ENCODE measurements at places on chromosomes 11 and 22. TPM values are rescaled to one million over a fixed set of nuclear protein-coding genes. Genes with fewer than 3 reads are reported as not detected.
A peak's percentile ranks its signal among the peaks of the same experiment; 100 is the strongest.

- peak; percentile 96 for DNase-seq
Measured at GRCh38 chr22:20509344-20510047, 2.1 kb downstream of the MED15 start.

GRCh38 chr11:123483058-123483457, 53.0 kb downstream of the GRAMD1B start:
- peak; percentile 77 for DNase-seq

DNA sequence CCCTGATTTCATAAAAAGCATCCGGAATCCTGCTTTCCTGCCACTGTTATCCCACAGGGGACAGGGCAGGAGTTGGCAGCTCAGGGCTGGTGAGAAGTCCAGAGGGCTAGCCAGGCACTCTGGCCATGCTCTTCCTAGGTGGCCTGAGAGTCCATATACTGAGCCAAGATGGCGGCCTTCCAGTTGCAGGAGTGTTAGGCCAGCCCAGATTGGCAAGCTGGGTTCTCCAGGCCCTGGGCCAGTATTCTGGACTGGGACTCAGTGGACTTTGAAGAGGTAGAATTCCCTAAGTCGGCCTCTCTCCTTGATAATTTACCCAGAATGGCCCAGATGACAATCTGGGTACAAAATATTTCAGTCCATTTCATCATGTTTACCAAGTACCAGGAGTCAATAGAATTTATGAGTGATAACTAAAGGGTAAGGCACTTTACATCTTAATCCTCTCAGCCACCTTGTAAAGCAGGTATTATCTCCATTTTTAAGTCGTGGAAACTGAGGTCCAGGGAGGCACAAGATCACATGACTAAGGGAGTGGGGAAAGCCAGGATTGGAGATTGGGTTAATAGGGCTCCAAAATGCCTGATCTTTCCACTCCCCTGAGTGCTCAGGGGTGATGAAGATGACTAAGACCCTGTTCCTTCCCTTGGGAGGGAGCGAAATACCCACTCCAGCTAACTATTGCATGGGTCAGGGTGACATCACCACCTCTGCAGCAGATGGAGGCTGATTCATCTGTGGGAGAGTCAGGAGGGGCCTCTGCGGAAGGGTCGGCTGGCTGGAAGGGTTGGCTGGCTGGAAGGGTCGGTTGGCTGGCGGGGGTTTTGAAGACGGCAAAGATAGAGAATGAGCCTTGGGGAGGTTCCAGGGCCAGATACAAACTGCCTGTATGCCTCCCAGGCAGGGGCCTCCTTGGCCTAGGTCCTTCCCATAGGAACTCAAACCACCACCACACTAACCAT, 1.2 kb upstream of the MICALL1 start:
- peak; percentile 99 for DNase-seq

- DNase-seq: no peak
Measured at GRCh38 chr11:119130662-119131061, 9.3 kb downstream of the HINFP start.

- peak; percentile 87 for DNase-seq
Measured at GRCh38 chr22:23036684-23037428, 33.5 kb upstream of the GNAZ start.

- peak; percentile 50 for DNase-seq
Measured at GRCh38 chr11:11057472-11057854, 199.6 kb upstream of the ZBED5 start.

DNA sequence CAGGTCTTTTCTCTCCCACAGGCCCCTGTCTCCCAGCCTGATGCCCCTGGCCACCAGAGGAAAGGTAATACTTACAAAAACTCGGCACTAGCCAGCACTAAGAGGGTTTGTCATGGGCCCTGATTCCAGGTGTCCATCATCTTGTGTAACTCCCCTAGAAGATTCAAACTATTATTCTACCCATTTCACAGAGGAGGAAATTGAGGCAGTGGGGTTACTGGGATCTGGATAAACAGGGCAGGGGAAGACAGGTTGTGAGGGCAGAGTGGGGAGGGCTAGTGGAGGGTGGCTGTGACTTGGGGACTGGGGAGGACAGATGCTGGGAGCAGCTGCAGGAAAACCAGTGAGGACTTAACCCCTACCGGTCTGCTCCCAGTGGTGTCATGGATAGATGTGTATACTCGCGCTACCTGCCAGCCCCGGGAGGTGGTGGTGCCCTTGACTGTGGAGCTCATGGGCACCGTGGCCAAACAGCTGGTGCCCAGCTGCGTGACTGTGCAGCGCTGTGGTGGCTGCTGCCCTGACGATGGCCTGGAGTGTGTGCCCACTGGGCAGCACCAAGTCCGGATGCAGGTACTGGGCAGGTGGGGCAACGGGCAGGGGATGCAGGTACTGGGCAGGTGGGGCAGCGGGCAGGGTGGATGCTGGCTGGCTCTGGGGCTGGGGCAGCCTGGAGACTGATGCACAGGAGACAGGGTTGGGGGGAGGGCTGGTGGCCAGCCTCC, 1.2 kb downstream of the VEGFB start:
- no peak for DNase-seq

DNA sequence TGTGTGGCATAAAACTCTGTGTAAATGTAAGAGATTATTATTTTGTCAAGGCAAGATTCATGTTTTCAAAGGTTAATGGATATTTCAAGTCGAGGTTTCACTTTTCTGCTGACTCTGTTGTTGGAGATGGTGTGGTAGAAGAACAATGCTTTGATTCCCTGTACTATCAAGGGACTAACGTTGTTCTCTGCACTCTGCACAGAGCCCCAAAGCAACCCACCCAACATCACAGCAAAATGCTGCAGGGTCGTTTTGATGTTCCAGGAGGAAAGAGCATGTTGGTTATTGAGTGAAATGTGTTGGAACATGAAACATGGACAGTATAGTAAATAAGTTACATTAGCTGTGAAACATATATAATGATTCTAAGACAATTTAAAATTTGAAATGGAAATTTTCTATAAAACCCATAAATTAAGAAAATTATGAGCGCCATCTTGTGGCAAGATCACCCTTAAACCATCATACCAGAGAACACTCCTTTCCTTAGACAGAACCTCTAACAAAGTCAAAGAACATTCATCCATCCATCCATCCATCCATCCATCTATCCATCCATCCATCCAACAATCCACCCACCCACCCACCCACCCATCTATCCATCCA, 164.4 kb upstream of the ZBED5 start:
- DNase-seq: peak; percentile 48

GRCh38 chr11:19853016-19853415, 140.4 kb downstream of the NAV2 start:
- peak; percentile 81 for DNase-seq

- DNase-seq: no peak
Measured at GRCh38 chr22:27654546-27655445, 146.8 kb downstream of the MN1 start.

DNA sequence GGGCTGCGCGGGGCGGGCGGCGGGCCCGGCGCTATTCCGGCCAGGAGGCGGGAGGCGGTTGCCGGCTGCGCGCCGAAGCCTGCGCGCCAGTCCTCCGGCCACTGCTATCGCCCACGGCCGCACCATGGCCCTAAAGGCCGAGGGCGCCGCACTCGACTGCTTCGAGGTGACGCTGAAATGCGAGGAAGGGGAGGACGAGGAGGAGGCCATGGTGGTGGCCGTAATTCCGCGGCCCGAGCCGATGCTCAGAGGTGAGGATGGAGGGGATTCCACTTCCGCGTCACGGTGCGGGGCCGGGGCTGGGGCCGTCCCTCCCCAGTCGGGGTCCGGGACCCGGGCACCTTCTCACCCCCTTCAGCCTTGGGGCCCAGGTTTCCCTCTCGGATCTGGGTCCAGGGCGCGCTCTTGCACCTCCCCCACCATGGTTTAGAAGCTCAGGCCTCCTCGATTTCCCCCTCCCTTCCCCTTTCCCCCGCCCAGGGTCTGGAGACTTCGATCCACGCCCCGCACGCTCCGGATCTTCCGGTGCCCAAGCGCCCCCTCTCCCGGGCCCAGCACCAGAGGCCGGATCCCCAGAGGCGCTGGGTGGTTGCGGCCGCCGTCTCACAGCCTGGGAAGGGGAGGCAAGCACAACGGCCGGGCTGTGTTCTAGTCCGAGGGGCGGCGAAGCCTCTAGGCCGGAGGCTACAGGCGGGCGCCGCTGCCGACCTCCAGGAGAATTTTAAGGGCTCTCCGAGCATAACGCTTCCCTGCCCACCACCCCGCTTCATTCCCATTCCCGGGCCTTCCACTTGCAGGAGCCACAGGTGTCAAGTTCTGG, 517 bp downstream of the SPINDOC start:
- DNase-seq: peak; percentile 55

DNA sequence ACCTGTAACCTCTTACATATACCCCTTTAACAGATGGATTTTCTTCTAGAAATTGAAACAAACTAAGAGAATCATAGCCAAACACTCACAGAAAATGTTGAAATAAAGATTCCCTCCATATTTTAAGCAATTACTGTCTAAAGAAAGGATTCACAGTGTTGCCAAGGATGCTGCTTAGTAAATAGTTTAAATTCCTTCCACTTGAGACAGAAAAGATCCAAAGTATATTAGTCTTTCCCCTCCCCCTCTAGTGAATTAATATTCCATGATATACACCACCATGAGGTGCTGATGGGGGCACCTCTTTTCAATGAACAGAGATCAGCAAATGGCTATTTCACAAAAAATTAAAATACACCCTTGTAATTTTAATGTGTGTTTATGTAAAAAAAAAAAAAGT, 186.8 kb downstream of the SOX6 start:
- DNase-seq: peak; percentile 64

DNA sequence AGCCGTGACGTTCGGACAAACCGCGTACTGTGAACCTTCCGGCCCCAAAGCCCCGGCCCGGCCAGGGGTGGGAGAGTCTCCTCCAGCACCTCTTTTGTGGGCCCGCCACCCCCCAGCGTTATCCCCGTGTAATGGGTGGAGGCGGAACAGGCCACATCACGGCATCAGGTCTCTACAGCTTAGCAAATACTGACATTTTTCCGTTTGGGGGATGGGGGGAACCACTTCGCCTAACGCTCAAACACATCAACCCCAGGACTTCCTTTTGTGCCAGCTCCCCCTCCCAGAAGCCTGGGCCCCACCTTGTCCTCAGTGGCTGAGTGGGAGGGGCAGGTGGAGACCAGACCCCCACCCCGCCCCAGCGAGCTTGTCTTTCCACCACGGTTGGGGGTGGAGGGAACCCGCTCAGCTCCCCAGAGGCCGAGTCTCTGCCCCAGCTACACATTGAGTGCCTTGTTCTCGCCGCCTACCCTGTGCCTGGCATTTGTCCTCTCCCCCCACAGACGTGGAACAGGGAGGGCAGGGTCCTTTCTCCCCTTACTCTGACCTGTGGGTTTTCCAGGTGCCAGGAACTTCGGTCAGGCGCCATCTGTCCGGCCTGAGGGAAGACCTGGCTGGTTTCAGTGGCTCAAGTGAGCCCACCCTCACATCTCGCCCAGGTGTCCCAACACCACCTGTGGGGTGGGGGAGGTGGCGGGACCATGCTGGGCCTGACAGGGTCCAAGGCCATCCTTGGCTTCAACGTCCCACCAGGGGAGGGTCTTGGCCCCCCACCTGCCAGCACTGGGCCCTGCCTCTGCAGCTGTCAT, 29.6 kb downstream of the SBF1 start:
- no peak for DNase-seq

GRCh38 chr11:11865449-11865848, 23.7 kb downstream of the USP47 start:
- no peak for DNase-seq

GRCh38 chr22:30423301-30423958, 2.1 kb upstream of the MTFP1 start:
- peak; percentile 81 for DNase-seq

DNA sequence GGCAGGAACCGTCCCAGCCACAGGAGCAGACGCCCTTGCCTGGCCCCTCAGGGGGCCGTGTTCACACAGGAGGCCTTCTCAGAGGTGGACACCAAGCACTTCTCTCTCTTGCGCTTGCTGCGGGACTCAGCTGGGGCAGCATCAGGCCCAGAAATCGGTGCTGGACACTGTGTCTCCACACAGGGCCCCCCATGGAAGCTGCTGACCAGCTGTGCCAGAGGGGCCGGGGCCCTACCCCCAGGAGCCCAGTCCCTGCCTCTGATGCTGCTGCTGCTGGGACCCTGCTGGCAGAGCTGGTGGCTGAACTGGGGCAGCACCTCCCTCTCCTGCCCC, 4.0 kb downstream of the PLXNB2 start:
- DNase-seq: no peak

DNA sequence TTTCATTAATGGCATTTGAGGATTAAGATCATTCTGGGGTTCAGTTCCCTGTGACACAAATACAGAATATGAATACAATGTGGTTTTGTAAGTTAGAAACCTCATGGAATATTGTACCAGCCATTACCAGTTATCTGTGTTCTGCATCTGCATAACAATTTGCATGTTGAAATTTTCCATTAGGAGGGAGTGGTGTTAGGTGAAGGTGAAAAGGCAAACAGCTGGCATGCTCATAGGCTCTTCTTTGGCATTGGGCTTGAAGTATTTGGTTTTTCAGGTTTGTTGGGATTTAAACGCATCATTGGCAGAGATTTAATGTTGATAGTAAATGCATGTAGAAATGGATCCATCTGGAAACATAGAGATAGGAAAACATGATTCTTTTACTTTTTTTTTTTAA, 18.6 kb downstream of the RTN3 start:
- DNase-seq: no peak

- DNase-seq: peak; percentile 90
Measured at GRCh38 chr22:42621505-42622002, 6.9 kb upstream of the POLDIP3 start.

DNA sequence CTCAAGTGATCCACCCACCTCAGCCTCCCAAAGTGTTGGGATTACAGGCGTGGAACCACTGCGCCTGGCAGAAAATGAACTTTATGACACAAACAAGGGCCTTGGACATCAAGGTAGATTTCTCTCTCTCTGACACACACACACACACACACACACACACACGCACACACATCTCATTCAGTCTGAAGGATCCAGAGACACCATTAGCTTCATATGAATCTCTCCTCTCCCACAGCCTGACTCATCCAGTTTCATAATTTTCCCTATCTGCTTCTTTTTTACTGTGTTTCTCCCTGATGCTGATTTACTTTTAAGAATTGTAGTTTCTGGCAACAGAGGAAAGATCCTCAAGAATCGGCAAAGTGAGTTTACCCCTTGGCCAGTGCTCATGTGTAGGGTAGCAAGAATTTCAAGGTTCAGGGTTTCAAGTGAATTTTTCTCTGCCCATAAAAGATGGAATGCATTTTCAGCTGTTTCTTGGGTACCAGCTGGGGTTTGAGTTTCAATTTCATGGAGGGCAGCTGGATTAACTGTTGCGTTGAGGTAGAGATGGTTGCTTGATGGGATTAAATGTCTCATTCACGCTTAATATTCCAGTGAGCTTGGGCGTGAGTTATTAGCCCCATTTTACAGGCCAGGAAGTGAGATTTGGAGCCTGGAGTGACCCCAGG, 3.5 kb downstream of the MYO18B start:
- DNase-seq: peak; percentile 78

The FAR1 gene
- polyA plus RNA-seq: 40.4 TPM

The SYNGR1 gene
- 20.3 TPM for polyA plus RNA-seq

The OR8J1 gene
- polyA plus RNA-seq: not detected

The RNH1 gene
- 623 TPM for polyA plus RNA-seq

The PDE2A gene
- polyA plus RNA-seq: 1.0 TPM

The FAM76B gene
- 8.0 TPM for polyA plus RNA-seq

The BACE1 gene
- 15.0 TPM for polyA plus RNA-seq

The C11orf42 gene
- 0.16 TPM for polyA plus RNA-seq

The APOA1 gene
- not detected for polyA plus RNA-seq

The APBB1 gene
- polyA plus RNA-seq: 43.1 TPM

The ZP1 gene
- 1.0 TPM for polyA plus RNA-seq

The DEFB131B gene
- not detected for polyA plus RNA-seq

The HORMAD2 gene
- polyA plus RNA-seq: not detected

The HDHD5 gene
- polyA plus RNA-seq: 55.5 TPM

The GUCY1A2 gene
- polyA plus RNA-seq: 0.15 TPM

The OR51B2 gene
- polyA plus RNA-seq: not detected

All from GM23248 (cell line).